AG09309 (cell line): ENCODE measurements at places on chromosomes 6 and 20.

- no peak for DNase-seq
Measured at GRCh38 chr20:12699374-12700228, 309.2 kb upstream of the SPTLC3 start.

GRCh38 chr6:32393665-32394420, 13.1 kb downstream of the BTNL2 start:
- DNase-seq = no peak

- no peak for DNase-seq
Measured at GRCh38 chr6:218153-219018, 73.9 kb upstream of the DUSP22 start.

DNA sequence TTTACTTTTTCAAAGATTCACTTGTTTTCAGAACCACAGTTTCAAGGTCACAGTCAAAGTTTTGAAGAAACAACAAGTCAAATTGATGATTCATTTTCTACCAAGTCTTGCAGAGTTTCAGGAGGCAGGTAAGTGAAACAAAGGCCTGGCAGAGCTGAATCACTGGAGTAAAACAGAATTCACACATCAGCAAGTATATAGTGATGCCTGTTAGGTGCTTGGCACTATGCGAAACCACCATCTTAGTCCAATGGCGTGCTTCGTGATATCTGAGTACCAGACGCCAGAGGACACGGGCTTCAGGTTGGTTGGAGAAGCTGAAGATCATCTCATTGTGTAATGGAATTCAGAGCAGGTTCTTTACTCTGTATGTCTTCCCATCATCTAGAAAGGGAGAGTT, 75.9 kb downstream of the RTN4IP1 start:
- no peak for DNase-seq

DNA sequence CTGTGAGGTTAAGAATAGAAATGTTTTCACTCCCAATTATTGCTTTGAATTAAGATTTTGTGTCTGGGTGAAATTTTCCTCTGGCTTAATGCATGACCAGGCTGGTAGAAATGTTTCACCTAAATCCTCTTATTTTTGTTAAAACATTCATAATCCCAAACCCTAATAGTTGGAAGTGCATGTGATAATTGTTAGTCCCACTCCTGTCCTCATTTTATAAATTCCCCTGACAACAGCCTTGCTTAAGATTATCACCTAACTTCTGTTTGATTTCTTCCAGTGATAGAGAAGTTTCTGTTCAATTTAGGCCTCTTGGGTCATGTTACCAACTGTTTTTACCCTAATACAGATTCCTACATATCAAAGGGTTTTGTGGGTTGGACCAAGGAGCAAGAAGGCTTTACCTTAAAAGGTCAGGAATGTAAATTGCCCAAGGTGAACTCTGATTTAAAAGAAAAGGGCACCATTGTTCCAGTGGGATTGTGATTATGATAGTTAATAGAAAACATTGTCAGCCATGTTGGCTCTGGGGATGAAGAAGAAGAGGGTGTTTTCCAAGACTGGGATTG, 158.7 kb upstream of the CENPW start:
- no peak for DNase-seq

- DNase-seq = no peak
Measured at GRCh38 chr6:42742116-42742894, 3.6 kb downstream of the TBCC start.

DNA sequence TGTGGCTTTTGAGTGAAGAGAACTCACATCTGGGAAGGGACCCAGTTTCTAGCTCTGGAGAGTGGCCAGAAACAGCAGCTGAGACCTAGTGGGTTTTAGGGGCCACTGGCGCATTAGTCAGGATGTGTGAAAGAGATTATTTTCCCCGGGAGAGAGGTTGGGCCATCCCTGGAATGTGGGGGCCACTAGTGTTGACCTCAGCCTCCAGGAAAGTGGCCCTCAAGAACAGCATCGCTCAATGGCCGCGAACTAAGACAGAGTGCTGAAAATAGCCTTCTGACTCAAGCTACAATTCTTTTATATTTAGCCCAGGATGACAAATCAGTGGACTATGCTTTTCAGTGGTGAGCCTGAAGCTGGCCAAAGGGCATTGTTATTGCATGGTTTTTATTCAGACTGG, 210.4 kb upstream of the RNF24 start:
- DNase-seq = peak; percentile 96

GRCh38 chr20:45832619-45833018, 980 bp upstream of the SNX21 start:
- DNase-seq = no peak

GRCh38 chr6:27280540-27281000, 31.5 kb downstream of the POM121L2 start:
- no peak for DNase-seq

GRCh38 chr6:50965495-50965894, 146.8 kb downstream of the TFAP2B start:
- no peak for DNase-seq

DNA sequence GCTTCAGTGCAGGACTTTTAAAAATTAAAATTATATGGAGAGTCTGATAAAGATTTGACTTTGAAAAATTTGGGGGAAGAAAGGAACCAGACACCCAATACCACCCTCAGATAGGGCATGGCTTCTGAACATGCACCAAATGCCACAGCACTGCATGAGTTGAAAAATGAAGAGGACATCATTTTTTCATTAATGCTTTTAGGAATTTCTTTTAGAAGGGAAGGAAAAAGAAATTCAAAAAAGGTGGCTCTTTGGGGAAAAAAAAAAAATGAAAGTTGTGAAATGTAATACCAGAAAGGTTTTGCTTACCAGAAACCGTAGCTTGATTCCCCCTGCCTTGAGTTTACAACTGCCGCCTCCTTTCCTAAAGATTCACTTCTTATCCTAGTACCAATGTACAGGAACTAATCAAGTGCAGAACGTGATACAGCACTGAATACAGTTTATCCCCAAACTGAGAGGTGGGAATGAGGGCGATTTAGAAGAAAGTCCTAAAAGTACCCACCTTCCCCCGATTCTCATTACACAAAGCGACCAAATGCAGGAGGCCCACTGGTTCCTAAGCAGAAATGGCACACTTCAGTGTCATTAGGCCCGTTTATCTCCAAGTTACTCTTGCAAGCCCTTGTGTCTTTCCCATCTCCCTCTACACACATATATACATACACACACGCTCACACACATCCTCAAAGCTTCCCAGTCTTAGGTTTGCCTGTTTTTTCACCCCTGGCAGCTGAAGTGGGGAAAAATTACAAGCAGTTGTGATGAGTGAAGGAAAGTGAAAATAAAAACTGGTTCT, 2.8 kb downstream of the PPP1R10 start:
- DNase-seq = no peak

GRCh38 chr6:95408111-95408510, 169.2 kb upstream of the MANEA start:
- no peak for DNase-seq

GRCh38 chr20:19945732-19946670, 71.2 kb upstream of the NAA20 start:
- no peak for DNase-seq

- no peak for DNase-seq
Measured at GRCh38 chr20:33839591-33839990, 28.4 kb downstream of the CHMP4B start.

DNA sequence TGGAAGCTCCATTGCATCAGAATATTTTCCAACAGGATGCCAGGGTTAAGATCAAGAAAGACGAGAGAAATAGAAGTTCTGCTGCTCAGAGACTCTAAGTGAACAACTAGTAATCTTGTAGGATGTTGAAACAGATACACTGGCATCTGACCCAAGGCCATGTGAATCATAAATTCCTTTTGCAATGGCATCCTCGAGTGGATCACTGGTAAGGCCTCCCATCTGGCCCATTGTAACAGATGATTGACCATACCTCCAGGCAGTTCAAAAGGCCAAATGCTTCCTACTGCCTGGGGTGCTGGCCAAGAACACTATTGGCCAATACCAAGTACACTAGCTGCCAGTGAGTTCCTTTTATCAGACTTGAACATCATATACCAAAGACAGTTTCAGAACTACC, 9.9 kb upstream of the SLC17A3 start:
- peak; percentile 67 for DNase-seq

DNA sequence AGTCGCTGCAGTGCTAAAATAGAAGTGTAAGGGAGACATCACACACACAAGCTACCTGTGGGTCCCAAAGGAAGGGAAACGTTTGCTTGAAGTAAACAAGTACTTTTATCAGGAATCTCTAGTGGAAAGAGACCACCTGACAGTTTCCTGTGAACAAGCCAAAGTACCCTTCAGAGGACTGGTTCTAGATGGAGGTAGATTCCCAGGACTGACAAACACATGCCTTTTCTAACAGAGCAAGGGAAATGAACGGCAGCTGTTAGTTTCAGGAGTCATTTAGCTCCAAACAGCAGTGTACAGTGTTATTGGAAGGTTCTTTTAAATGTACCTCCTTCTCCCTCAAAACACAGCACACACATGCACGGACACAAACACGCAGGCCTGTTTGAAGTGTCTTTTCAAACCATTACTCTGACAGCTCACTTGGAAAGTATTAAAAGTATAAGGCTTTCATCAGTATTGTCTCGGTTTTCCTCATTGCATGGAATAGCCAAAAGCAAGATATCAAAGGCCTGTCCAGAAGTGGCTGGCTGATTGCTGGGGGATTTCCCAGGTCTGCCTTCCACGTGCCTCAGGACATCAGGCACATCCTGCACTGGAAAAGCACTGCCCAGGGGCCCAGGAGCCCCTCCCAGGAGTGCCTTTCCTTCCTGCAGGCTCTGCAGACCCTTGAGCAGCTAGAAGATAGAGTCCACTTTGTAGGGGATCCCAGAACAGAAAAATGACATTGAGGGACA, 393.2 kb upstream of the SOX4 start:
- DNase-seq = no peak

GRCh38 chr6:141460743-141461484, 671.8 kb upstream of the GJE1 start:
- DNase-seq = no peak

GRCh38 chr6:33504486-33504885, 50.1 kb downstream of the ZBTB9 start:
- no peak for DNase-seq
